Stimulated activated CD8-positive, alpha-beta memory T cell treated with anti-CD3 and anti-CD28 coated beads, Interleukin-7, amount 100 ng/mL, for 1 hour (primary cell): ENCODE measurements at places on chromosomes 1 and 21.

- no peak for DNase-seq
These were observed 430.9 kb downstream of the MATN1 start for GRCh38 chr1:30292451-30292850.

DNA sequence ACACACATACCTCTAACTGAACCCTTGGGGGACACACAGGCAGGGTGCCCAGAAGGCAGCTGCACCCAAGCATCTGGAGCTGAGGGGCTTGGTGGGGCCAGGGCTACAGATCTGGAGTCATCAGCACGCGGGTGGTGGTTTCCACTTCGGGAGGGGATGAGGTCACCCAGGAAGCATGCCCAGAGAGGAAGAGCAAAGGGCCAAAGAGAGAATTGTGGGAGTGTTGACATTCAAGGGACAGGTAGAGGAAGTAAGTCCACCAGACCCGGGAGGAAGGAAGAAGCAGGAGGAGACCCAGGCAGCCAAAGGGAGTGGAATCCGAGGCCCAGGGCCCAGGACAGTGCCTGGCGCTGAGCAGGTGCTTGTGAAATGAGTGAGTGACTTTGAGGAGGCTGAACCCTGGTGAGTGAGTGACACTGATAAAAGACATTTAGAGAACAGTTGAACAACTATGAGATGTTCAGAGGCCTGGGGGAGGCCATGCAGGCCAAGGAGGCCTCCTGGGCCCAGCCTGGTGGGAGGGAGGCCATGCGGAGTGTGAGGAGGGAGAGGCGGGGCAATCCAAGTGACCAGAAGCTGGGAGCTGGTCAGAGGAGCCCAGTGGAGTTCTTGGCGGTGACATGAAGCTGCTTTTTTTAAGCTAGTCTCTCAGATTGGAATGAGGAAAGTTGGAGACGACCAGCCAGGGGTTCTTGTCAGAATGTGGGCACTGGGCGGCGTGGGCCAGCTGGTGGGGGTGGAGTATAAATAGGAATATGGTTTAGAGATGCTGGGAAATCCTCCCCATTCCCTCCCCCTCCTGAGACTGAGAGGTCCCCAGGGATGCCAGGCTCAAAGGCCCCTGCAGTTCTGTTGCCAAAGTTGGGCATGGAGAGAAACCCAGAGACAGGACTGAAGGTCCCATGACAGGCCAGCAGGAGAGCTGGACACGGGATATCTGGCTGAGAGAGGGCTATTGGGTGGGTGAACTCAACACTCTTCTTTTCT, 7.9 kb downstream of the CDK18 start:
- DNase-seq, result no peak

DNA sequence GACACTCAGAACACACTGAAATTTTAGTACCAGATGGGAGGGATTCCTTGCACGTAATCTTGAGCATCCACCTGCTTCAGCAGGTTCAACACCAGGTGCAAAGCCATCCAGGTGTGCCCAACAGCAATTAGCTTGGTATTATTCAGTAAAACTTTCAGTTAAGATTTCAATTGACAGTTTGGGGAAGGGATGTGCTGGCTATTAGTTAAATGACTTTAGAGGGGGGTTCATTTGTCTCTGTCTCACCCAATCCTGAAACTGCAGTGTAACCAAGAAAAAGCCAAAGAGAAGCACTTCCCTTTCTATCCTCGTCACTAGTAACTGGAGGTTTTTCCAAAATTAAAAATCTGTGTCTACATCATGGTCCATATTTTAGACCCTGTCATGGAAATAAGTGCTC, 90.9 kb downstream of the PIK3R3 start:
- no peak for DNase-seq

GRCh38 chr1:198667807-198668206, 29.0 kb downstream of the PTPRC start:
- no peak for DNase-seq

DNA sequence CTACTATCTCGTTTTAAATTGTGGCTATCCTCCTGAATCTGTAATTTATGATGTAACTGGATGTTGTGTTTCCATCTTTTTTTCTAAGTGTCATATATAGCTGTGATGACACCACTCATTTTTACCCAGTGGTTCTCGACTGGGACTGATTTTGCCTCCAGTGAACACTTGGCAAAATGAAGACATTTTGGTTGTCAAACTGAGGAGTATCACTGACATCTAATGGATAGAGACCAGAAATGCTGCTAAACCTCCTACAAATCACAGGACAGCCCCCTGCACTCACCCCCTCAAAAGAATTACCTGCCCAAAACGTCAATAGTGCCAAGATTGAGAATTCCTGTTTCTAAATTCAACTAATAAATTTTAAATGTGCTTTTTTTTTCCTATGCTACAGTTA, 1.9 kb downstream of the TRMT13 start:
- DNase-seq, result no peak

- DNase-seq, result no peak
These were observed 2.6 kb downstream of the MARCKSL1 start for GRCh38 chr1:32333251-32333963.

DNA sequence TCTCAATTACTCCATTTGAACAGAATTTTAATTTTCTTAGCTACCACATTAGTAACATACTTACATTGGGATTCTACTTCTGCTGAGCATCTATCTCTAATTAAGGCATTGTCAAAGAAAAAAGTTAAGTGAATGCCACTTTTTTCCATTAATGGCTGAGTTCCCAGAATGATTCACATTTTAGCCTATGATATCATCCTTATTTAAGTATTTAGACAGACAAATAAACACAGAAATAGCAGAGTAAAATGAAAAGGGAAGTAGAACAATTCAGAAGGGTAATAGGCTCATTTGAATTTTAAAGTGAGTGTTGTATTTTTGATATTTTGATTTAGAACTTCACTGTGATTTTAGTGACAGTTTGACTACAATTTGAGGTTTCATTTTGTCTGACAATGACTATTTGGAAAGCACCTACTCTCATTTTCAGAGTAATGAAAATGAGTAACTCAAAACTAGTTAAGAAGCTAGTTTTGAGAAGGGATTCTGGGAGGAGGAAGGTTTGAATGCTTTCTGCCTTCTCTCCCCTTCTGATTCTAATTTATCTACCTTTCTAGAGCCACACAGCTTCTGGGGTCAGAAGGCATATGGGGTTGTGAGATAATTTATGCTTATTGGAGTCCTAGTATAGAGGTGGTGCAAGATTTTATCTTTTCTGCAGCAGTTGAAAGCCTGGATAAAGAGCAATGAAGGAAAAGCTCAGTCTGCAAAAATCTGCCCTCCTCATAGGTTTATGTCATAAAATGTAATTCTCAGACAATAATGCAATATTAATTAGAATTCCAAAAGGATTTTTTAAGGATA, 15.5 kb downstream of the LYPLAL1 start:
- DNase-seq, result no peak

DNA sequence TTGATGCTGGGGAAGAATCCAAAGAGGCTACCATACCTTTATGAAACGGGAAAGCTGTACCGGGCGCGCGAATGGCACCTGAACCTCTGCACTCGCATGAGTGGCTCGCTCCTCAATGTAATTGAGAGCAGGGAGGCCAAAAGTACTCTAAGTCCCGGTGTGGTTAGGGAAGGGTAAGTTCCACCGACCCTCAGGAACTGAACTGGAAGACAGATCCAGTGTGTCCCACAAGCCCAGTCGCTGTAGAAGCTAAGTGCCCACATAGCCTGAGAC, 1.0 kb downstream of the GATAD2B start:
- DNase-seq, result no peak

DNA sequence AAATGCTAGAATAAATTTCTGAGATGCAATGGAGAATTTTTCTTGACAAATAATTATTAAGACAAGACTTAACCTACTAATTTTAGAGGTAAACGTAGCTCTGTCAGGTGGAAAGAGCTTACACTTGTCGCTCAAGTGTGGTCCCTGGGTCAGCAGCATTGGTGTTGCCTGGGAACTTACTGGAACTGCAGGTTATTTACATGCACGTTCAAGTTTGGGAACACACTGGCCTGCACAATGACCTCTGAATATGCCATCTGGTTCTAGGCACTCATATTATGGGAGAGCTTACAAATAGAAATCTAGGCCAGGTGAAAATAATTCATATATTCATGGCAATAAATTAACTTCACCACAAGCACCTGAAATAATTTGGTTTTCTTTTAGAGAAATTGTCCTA, 88.5 kb upstream of the BCL9 start:
- DNase-seq, result no peak

- no peak for DNase-seq
These were observed 1166.7 kb downstream of the NCAM2 start for GRCh38 chr21:22164912-22165311.

DNA sequence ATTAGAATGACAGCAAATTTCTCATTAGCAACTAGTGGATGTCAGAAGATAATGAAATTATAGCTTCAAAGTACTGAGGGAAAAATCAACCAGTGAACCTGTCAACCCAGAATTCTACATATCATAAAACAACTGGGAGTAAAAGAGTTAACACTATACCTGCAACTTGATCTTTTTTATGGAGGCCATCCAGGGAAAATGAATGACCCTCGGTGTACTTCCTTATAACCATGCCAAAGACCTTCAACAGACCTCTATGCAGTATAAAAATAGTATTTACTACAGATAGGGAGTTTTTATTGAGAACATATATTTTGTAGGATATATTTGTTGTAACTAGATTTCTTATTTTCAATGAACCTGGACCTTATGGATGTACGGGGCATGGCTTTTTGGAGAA, 392.5 kb upstream of the ZRANB2 start:
- DNase-seq, result no peak

GRCh38 chr1:169122976-169123375, 16.5 kb downstream of the ATP1B1 start:
- no peak for DNase-seq

DNA sequence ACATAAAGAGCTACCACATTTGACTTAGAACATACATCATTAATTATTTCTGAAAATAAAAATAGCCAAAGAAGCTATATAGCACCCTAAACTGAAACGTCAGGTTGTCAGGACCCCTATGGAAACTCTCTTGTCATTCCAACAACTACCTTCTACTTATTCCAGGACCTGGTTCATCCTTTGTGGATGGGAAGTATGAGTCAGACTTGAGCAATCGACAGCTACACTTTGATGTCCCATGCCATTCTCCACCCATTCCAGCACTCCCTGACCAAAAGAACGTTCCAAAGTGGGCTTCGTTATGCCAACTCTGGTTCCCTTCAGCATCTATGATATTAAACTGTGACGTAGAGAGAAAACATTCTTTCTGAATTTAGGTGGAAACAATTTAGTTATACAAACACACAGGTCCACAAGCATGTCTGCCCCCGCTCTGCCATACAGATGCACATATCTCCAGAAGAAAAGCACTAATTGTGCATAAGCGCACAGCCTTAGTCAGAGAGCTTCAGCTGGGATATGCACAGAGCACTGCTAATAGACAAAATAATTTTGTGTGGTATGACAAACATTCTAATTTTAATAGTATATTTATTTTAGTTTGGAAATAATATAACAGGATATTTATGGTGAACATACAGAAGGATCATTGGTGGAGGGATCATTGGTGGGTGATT, 723.1 kb upstream of the B3GALT2 start:
- no peak for DNase-seq

- DNase-seq, result no peak
These were observed 3.1 kb downstream of the CHD1L start for GRCh38 chr1:147245586-147246021.

GRCh38 chr1:3173381-3173980, 104.5 kb downstream of the PRDM16 start:
- DNase-seq, result no peak

GRCh38 chr1:38578271-38578951, 281.2 kb downstream of the RRAGC start:
- DNase-seq, result no peak

DNA sequence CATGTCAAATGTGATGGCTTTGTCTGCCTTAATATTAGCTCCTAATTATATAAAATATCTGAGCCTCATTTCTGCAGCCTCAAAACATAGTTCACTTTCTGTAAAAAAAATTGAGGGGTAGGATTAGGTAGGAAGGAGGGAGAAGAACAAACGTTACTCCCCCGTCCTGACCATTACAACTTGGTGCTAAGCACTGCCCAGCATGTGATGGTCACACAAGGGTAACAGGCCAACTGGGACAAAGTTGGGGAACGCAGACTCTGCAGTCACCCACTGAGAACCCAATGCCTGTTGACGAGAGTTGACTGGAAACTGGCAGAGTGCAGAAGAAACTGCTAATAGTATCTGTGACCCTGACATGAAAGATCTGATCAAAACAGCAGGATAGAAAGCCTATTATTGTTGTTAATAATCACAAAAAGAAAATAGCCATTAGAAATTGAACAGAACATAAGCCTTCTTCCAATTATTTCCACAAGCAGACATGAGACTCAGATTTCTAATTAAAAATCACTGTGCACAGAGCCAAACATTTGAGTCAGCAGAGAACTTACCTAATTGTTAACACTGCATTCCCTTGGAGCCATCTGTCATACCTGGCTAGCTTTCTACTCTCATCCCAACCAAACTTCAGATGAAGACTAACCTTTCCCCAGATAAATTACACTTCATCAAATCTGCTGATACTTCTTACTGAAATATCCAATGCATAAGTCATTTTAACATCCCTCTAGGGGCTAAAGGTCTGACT, 5.5 kb downstream of the SORT1 start:
- DNase-seq, result no peak

- DNase-seq, result no peak
These were observed 710 bp upstream of the PDXK start for GRCh38 chr21:43717967-43718871.

DNA sequence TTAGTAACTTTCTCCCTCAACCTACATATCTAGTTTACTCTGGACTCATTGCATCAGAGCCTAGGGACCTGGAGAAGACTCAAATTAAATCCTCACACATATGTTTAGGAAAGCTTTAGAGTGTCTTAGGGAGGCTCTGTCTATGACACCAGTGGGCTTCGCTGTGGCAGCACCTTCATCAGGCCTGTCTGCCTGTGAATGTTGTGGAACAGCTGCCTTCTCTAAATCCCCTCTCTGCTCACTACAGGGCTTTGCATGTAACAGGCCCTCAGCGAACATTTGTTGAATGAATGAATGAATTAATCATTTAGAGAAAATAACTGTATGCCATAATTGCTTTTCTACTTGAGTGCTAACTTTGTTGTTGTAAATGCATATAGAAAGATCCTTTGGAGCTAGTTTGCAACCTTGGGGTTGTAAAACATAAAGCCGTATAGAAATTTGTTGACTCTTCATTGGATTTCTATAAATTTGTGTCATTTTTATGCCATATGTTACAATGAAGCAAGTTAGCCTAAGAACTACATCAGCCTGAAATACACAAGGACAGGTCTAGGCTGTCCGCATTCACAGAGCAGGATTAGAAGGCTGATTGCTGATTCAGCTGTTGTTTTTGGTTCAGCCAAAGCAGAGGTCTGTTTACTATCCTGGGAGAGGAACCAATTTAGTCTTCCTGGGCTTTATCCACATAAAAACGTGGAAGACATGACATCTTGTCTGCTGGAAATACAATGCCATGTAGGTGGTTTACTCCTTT, 238.0 kb downstream of the ASTN1 start:
- no peak for DNase-seq

DNA sequence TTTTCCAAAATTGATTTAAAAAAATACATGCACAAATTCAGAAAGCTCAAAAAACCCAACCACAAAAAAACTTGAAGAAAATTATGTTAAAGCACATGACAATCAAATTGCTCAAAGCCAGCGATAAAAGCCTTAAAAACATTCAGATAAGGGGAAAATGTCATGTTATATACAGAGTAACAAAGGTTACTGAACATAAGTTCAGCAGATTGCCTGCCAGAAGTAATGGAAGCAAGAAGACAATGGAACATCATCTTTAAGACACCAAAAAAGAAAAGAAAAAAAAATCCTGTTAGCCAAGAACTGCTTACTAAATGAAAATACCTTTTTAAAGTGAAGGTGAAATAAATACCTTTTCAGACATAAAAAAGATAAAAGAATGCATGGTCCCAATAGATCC, 147.2 kb upstream of the SGIP1 start:
- DNase-seq, result no peak
